ENCODE measurements at places on chromosomes 3 and 15.

GRCh38 chr15:31111091-31111647 is 9.6 kb upstream of the TRPM1 start:
- no peak for DNase-seq

DNA sequence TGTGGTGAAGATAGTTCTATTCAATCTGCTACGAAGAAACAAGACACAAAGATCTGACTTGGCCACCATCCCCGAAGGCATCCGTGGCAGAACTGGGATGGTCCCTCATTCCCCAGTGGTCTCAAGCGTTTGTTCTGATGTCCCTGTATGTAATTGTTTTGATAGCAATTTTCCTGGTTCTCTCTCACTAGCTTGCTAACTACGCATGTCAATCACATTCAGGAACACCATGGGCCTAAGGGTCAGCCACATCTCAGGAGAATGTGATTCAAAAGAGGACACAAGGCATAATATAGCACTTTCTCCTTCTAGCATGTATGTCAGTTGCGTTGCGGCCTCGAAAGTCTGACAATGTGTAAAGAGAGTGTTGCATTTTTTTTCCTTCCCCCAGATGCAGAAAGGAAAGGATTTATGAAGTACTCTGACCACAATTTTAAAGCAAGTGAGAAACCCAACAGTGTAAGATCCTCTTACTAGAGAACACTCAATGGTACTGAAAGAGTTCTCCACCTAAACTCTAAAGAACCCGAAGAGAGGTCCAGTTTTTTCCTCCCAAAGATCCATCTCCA is 32.0 kb upstream of the TCF12 start:
- DNase-seq: no peak

DNA sequence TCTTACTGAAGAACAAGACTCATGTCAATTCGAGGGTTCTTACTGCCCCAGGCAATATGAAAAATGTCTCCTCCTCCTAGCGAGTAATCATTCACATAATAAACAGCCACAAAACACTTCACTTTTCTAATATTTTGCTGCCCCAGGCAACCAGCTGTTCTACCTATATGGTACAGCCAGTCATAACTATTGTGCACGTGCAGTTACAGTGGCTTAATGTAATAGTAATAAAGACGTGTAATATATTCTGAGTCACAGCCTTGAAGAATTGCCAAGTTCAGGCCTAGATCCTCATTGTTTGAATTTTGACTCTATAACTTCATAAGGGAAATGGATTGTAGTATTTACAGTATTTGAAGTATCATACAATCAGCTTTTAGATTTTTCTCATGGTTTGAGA is 1250.0 kb upstream of the GBE1 start:
- no peak for DNase-seq

DNA sequence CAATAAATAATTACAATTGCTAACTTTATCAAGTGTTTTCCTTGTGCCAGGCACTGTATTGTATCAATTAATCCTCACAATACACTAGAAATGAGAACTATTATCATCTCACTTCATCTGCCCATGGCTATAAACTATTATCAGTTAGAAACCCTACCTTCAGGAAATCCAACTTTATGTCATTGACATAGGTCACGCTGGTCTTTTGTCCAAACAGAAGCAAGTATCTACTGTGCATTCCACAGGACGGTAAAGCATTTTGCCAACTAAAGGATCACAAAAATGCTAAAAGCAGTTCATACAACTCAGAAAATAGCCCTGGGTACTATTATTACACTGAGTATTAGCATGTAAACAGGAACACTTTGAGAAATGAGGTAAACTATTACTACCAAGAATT is 9.6 kb downstream of the DENND6A start:
- DNase-seq: no peak

GRCh38 chr3:167406876-167407492 is 26.9 kb upstream of the ZBBX start:
- no peak for DNase-seq

DNA sequence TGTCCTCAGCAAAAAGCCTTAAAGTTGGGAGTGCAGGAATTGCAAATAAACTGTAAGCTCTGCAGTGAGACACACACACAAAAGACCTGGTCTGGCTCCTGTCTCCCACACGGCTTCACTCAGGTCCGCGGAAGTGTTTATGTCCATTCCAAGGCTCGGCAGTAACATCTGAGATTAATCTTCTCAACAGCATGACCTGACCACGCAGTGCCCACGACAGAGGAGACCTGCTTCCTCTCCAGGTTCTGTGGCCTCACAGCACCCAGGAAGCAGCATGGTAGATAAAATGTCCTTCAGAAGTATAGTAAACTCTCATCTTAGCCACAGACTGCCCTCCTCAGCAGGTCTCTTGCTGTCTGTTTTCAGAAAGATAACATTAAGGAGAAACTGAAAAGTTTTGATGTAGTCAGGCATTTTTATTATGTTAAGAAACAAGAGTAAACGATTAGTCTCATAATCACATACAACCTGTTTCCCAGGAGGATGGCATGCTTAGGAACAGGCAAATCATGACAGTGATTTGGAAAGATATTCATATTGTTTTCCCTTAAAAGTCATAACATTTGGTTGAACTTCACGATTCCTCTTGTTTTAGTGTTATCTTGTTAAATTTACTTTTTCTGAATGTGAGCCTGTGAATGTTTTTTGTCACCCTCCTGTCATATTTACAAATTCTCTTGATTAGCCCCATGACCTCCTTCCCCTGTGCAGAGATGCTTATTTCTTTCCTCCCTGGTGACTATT is 34.6 kb downstream of the CD200R1L start:
- DNase-seq: no peak

GRCh38 chr15:80766275-80766674 is 12.9 kb upstream of the CEMIP start:
- no peak for DNase-seq

GRCh38 chr15:57345584-57345983 is 30.7 kb upstream of the CGNL1 start:
- no peak for DNase-seq

DNA sequence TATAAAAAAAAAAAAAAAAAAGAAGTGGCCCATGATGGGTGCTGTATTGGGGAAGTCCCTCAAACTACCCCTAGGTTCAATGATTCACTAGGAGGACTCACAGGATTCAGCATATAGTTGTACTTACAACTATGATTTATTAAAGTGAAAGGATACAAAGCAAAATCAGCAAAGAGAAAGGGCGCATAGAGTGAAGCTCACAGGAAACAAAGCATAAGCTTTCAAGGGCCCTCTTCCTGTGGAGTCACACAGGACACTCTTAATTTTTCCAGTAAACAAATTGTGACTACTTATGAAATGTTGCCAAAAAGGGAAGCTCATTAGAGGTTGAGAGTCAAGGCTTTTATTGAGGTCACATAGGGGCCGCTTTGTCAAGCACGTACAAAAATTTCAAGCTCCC is 153.7 kb upstream of the GAP43 start:
- no peak for DNase-seq

DNA sequence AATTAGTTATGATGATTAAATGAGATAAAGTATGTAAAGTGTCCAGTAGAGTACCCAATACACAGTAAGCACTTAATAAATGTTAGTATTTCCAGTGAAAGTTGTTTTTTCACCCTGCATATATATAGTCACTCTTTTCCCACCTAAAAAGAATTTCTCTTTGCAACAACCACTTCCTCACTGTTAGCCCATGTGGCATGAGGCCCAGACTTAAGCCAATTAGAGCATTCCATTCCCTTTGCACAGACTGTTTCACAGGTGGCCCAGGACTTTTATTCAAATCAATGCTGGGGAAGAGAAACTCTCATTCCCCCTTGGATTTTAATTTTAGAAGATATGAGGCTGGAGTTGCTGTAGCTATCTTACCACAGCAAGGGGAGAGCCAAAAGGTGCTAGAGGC is 3.7 kb downstream of the IFT80 start:
- no peak for DNase-seq

- DNase-seq: no peak
These were observed 126.2 kb upstream of the PTX3 start for GRCh38 chr3:157310329-157311052.

DNA sequence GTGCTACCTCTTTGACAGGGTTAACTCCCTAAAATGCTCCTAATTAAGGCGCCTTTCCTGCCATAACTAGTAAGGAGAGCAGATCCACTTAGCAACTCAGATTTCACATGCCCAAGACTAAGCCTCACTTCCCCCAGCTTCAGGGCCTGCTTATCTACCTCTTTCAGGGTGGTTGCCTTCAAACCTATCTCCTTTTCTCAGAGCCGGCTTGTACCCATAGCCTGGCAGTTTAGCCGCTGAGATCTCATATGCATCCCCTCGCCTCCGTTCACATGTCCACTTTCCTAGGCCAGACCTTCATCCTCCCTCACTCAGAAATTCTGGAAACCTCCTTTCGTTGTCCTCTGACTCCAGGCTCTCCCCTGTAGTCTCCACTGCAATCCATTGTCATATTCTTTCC is 1.0 kb upstream of the FSTL1 start:
- DNase-seq: no peak

GRCh38 chr3:194718079-194718478 is 32.4 kb downstream of the FAM43A start:
- no peak for DNase-seq

DNA sequence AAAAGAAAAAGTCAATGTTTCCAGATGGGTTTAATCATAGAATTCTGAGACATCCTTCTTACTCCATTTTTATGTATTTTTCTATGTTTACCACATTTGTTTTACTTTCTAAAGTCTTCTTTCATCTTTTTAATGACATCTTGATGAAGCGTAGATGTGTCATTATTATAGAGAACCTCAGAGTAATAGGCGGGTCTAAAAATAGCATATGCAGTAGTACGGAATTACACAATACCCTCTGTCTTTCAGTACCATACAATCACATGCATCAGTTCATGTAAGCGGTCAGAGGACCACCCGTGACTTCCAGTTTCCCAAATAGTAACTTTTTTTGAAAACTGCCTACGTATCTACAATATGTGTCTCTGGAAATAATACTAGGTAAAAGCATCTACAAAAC is 224.0 kb downstream of the PLOD2 start:
- DNase-seq: no peak

DNA sequence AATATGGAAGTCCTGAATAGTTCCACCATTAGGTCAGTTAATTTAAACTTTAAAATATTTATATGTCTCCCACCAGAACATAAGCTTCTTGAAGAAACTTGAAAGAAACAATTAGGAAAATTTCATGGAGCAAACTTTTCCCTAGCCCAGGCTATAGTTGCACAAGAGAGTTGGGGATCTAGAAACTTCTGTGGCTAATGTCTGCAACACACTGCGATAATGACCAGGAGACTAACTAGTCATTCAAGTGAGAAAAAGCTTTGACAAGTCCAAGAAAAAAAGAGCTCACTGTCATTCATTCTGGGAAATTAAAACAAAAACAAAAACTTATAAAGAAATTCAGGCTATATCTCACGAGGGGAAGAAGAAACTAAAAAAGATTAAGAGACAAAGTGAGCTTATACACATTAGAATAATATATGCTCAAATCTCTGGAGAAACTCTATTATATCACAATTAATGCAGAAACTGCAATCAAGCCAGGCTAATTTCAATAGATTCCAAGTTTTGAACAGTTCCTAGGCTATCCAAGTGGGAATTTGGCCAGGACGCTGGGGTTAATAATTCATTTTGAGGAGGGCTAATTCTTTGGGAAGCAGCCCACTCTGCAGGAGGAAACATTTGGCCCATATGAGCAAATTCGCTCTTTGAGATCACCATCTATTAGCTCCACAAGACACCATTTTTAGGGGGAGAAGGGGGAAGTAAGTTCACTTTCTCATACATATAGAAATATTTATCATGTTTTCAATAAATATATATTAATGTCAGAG is 134.6 kb downstream of the MEIS2 start:
- DNase-seq: no peak

- no peak for DNase-seq
These were observed 168.0 kb downstream of the SHOX2 start for GRCh38 chr3:157938154-157938779.

GRCh38 chr3:116155841-116156240 is 289.4 kb downstream of the LSAMP start:
- DNase-seq: no peak

DNA sequence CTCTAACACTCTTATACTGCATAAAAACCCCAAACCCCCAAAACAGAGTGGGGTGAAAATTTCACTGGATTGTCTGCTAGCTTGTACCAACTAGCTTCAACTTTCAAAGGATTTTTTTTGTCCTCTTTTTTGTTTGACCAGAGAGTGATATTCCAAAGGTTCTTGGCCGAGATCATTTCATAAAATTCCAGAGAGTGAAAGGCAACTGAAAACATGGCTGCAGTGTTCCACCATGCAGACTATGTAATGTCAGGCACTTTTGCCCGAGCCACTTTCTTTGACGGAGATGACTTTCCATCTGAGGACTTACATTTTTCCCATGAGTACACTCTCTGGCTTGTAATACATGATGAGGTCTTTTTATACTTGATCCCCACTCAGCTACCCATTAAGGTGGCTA is 107.5 kb downstream of the TIGIT start:
- DNase-seq: no peak

GRCh38 chr3:147919496-147919895 is 510.3 kb downstream of the ZIC1 start:
- no peak for DNase-seq

- no peak for DNase-seq
These were observed 12.9 kb upstream of the CPNE9 start for GRCh38 chr3:9690451-9691450.

DNA sequence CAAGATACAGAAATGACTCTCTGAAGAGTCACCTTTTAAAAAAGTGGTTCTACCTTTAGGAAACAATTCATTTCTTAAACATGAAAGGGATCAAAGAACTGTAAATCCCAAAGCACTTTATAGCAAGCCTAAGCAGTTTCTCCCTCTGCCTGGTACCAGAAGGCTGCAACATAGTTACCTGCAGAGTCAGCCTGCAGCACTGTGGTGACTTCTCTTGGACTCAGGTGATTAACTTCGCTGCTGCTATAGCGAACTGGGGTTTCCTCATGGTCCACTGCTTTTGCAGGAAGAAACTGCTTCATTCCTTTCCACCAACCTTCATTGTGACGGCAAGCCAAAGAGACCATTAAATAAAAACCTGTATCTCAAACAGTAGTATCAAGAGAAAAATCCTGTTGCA is 37.3 kb downstream of the ST3GAL6 start:
- no peak for DNase-seq
